Calu3 (cell line): ENCODE measurements at places on chromosomes 11 and 22. TPM values are rescaled to one million over a fixed set of nuclear protein-coding genes. Genes with fewer than 3 reads are reported as not detected.

Gene DNAJB7
- total RNA-seq = not detected in 2 replicates

DNA sequence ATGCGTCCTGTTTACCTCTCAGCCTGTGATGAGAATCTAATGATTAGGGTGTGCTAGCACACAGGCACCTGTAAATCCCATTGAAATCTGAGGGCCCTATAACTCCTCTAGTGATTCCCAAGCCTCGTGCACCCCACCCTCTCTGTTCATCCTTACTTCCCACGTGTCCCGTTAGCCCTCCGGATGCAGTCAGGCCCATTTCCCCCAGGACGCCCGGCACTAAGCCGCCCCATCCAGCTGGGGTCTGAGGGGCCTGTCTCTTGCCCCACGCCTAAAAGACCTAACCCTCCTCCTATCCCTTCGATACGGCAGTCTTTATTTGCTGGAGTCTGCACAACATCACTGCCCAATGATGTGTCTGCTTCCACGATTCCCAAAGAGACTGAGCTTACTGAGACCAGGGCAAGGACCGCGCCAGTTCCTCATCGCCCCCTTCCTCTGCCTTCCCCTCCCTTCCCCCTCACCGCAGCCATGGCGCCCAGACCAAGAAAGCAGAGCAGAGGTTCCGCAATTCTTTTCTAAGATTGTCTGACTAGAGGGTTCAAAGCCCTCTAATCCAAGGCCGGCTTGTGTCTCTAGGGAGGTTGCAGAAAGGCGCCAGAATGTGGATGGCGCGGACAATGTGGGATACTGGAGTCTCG, 1.1 kb upstream of the FADS2 start:
- DNase-seq = no peak

GRCh38 chr11:123052901-123053721, 8.8 kb downstream of the HSPA8 start:
- DNase-seq = no peak

DNA sequence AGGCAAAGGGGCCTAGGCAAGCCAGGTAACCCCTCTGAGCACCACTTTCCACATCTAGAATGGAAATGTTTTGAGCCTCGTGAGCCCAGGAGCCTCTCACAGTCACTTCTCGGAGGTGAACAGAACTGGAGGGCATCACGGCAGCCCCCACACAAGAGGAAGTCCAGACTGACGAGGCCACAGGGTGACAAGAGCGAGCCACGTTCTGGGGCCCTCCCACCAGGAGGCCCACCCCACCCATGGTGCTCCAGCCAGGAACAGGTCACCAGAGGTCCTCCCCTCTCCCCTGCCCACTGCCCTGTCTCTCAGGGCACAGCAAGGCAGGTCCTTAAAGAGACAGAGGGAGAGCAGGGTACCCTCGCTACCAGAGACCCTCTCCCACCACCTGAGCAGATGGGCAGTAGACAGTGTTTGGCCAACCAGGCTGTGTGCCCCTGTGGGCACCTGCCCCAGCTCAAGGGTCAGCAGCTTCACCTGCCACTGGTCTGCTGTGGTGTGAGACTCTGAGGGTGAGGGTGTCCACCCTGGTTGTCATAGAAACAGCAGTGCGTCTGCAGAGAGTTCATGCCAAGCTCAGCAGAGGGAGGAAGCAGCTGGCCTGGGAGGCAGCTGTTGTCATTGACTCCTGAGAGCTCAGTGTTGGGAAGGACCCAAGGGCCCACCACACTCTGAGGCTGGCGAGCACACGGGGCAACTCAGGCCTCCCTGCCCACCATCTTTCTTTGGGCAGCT, 31.4 kb downstream of the RSPH14 start:
- DNase-seq = no peak

- no peak for DNase-seq
These were observed 197.1 kb downstream of the HIPK3 start for GRCh38 chr11:33454264-33454663.

- DNase-seq = no peak
These were observed 41.8 kb downstream of the NRXN2 start for GRCh38 chr11:64681171-64681570.

- DNase-seq = peak; percentile 75
These were observed 5.1 kb upstream of the B4GALNT4 start for GRCh38 chr11:363948-364761.

- DNase-seq = no peak
These were observed 43.8 kb downstream of the SIK3 start for GRCh38 chr11:117054382-117054781.

DNA sequence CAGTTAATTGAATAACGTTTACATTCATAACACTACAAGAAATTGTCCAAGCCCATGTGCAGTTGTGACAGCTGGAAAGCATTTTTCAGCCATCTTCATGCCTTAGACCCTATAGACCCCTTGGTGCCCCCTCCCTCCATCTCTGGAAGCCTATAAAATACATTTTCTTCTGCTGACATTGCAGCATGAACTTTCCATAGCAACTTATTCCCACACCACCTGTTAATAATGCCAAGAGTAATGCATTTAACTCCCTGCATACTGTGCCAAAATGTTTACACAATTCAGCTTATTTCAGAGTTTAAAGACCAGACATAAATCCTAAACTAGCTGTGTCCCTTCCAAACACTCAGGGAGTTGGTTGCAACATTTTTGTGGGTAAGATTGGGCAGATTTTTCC, 143.0 kb upstream of the ARHGAP20 start:
- no peak for DNase-seq

- no peak for DNase-seq
These were observed 22.3 kb upstream of the GUCY1A2 start for GRCh38 chr11:107040433-107041087.

GRCh38 chr11:117231842-117232091, at the start of gene PCSK7:
Gene PCSK7 (minus strand): TSS chr11:117232073. CDS start chr11:117229844, 2,229 bp downstream.
- no peak for DNase-seq

DNA sequence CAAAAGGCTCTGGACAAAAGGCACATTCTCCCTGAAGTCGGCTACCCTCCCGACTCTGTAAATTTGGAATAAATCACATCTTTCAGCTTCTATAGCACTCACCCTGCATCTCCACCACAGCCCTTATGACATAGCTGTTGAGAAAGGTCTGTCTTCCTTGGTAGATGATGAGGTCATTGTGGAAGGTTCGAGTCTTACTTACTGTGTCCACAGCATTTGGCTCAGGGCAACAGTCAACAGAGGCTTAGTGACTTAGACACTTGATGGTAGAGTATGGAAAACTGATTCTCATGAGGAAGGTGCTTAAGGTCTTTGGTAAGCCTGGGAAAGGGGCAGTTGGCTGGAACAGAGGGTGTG, 45.6 kb downstream of the PTPRJ start:
- no peak for DNase-seq

DNA sequence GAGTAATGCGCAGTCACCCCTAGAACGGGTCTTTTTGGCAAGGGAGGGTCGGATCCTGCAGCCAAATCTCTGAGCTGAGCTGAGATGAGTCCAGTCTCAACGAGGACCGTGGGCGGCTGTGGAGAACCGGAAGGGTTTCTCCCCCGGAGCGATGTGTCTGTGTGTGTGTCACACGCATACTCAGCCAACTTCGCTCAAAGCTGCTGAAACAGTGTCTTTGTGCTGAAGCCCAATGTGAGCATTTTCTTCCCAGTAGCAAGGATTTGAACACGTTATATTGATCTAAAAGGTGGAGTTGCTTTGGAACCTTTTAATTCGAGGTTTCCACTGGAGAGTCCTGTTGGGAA, 1.4 kb upstream of the CELSR1 start:
- no peak for DNase-seq

DNA sequence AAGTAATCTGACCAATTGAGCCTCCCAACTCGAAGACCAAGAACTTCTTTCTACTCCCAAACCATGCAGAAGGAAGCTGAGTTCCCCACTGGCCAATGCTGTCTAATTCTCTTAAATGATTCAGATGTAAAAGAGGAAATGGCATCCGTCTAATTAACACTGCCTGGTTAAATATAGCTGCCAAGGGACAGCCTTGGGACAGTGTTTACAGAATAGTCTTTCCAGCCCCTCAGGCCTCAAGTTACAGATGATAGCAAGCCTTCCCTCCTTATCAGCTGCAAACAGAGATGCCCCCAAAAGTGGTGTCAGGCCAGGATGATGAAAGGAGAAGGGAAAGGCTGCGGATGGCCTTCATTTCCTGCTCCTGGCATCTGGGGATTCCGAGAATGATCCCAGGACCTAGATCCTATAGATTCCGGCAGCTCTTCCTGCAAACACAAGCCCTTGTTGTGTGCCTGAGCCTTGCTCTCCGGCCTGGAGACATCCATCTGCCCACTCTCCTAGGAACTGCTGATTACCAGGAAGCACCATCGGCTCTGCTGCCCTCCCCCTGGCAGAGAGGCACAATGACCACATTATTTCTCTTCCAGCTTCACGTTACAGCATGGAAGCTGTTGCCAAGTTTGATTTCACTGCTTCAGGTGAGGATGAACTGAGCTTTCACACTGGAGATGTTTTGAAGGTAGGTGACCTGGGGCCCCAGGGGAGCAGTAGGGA, 13.5 kb upstream of the TMA7B start:
- DNase-seq = peak; percentile 62

Gene LRRN4CL
- total RNA-seq = 0.71 and 1.5 TPM in 2 replicates

Gene C11orf42
- total RNA-seq = not detected in 2 replicates

Gene KCNJ1
- 0.17 TPM in 1 of 2 replicates, not detected in the other for total RNA-seq

Gene DDI1
- total RNA-seq = not detected in 2 replicates

DNA sequence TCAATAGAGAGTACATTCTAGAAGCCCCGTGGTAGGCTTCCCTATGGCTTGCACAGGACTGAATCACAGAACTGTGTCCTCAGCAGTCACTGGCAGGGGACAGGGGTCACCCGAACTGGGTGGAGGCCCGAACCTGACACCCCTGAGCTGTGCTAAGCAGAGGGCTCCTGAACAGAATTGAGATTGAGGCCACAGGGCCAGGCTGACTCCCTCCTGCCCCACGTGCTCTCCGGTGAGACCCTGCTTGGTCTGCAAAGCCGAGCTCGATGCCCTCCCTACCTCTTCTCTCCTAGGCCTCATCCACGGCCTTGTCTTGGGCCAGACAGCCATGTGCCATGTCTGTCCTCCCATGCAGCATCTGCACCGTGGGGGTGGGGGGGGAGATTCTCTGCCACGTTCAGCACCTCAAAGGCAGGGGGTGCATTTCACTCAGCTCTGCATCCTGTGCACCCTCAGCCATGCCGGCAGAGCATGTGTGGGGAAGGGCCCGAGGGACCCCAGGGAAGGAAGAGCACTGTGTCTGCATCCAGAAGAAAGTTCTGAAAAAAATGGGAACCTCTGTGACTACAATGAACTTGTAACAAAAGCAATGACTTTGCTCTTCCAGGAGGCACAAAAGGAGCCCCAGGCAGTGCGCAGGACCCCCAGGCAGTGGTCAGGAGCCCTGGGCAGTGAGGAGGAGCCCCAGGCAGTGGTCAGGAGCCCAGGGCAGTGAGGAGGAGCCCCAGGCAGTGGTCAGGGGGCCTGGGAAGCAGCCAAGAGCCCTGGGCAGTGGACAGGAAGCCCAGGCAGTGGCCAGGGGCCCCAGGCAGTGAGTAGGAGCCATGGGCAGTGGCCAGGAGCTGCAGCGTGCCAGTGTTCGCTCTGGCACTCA, 76.7 kb upstream of the SEPTIN5 start:
- DNase-seq = no peak

DNA sequence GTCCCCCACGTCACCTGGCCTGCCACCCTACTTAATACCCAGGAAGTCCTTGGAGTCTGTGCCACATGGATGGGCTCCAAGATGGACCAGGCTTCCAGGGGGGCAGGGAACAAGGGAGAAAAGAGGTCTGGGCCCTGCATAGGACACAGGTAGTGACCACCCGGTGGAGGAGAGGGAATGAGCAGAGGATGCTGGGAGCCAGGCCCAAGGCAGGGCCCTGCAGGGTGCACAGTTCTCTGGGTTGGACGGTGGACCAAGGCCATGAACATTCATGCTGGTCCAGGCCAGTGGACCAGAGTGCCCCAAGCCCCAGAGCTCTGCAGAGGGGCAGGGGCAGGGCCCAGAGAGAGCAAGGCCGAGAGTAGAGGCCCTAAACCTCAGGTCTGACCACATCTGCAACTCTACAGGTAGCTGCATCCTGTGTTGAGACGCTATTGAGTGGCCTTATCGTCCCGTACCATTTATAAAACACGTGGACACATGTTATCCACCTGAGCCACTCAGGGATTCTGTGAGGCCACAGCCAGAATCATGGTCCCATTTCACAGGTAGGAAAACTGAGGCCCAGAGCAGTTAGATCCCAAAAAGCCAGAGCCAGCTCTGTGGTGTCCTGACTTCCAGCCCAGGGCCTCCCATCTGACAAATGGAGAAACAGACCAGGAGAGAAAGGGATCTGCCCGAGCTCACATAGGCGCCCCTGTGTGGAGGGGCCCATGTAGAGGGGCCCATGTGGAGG, 46.4 kb downstream of the IGLL5 start:
- no peak for DNase-seq

- DNase-seq = no peak
These were observed 55.9 kb downstream of the PPFIA1 start for GRCh38 chr11:70326365-70326811.

DNA sequence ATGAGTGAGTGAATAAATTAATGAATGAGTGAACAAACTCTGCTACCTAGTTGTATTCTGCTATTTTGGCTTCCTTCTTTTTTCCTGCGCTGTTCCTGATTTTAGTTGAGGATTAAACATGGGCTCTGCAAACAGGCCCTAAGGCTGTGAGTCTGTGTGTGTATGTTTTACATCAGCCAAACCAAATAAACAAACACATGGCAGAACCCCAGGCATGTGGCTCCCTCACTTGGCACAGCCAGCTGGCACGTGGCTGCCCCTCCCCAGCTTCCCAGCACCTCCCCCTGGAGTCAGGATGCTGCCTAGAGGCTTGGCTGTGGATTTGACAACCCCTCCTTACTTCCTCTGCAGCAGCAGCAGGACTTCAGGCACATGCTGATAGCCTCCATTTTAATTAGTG, 593.2 kb downstream of the INSC start:
- DNase-seq = peak; percentile 50

GRCh38 chr11:107590460-107591377, at the start of gene ELMOD1:
Gene ELMOD1 (plus strand): TSS chr11:107591147. CDS start chr11:107618190, 27,043 bp downstream.
- peak; percentile 45 for DNase-seq

Gene CRYBB2
- 0.42 TPM in 1 of 2 replicates, not detected in the other for total RNA-seq

- DNase-seq = no peak
These were observed 212.8 kb downstream of the TENM4 start for GRCh38 chr11:79227767-79228755.

DNA sequence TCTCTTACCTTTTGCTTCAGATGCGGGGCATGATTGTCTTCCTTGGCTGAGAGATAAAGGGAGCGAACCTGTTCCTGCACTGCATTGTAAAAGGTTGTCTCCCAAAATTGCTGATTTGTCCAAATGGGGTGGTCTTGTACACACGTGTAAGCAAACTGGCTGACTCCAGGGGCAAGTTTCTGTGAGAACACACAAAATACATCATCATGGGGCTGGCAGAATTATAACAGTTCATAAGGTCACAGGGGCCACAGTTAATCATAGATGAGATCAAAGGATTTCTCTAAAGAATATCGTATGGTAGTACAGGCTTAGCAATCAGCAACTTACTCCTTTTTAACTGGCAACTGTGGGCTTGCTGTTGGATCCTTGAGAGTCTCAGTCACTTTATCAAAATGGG, 194.3 kb downstream of the SWAP70 start:
- DNase-seq = no peak

Gene SNX32
- not detected in 2 replicates for total RNA-seq

DNA sequence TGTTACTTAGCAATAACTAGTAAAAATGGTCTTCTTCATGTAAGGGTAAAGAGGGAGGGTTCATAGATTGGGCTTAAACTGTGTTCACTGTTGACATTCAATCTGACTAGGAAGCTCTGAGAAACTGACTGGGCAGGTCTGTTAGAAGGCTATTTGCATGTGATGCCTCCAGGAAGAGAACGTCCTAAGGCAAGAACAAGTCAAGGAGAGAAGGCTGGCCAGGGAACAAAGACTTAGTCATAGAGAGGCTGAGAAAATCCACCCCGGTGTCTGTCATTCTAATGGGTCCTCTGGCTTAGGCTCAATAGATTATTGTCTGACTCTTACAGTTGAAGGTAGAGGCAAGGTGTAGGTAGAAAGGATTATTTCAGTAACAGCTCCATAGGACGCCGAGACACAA, 50.3 kb upstream of the CD44 start:
- peak; percentile 58 for DNase-seq
